ENCODE measurements at places on chromosomes 5 and 9.

DNA sequence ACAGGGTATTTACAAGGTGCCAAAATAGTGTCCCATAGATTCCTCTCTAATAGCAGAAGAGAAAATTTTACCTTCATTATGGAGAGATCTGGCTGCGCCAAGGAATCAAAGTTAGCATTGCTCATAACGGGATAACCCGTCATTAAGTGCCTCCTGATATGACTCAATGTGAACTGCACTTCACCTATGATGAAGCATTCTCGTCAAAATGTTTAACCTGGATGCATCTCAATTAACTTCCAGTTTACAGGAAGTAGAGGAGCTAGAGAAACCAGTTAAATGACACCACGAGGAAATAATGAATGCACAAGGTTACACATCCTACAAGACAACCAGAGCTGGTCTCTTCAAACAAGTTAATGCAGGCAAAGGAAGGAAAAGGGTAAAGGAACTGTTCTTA lies 17.2 kb downstream of the FBXW11 start:
- peak; percentile 77 for DNase-seq

GRCh38 chr5:37722236-37723161 lies 117.3 kb downstream of the GDNF start:
- peak; percentile 98 for DNase-seq

- no peak for DNase-seq
These were observed 143.0 kb upstream of the EGFLAM start for GRCh38 chr5:38115318-38115827.

DNA sequence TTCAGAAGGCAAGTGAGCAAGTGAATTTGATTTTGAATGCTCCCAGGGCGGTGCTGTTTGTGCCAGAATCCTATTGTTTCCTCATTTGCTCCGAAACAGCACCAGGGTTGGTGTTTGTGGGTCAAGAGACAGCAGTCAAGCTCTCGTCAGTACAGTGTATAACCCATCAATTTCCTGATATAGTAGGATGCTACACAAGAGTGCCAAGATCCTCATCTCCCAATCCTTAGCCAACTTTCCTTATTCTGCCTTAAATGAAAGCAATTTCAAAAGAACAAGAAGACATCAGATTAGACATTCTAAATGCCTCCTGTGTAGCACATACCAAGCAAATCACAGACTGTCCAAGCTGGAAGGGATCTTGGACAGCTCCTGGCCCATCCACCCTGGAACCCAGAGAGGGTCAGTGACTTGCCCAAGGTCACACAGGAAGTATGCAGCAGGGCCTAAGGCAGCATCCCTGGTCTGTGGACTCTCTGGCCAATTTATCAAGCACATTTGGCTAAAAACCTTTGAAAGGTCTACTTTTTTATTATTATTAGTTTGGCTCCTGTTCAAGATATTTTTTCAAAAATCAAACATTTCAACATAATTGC lies 4.5 kb downstream of the WHRN start:
- DNase-seq = no peak

- no peak for DNase-seq
These were observed 7.0 kb downstream of the SH3GLB2 start for GRCh38 chr9:129021091-129021490.

DNA sequence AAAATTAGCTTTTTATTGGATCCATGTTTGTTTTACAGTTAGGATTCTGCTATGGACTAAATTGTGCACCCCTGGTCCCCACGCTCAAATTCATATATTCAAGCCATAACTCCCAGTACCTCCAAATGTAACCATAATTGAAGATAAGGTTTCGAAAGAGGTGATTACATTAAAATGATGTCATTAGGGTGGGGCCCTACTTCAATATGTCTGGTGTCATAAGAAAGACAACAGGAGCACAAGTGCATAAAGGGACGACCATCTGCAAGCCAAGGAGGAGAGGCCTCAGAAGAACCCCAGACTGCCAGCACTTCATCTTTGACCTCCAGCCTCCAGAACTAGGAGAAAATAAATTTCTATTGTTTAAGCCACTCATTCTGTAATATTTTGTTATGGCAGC lies 7.4 kb upstream of the HNRNPA0 start:
- DNase-seq = no peak

GRCh38 chr5:68137511-68138140 lies 77.9 kb upstream of the PIK3R1 start:
- DNase-seq = no peak

DNA sequence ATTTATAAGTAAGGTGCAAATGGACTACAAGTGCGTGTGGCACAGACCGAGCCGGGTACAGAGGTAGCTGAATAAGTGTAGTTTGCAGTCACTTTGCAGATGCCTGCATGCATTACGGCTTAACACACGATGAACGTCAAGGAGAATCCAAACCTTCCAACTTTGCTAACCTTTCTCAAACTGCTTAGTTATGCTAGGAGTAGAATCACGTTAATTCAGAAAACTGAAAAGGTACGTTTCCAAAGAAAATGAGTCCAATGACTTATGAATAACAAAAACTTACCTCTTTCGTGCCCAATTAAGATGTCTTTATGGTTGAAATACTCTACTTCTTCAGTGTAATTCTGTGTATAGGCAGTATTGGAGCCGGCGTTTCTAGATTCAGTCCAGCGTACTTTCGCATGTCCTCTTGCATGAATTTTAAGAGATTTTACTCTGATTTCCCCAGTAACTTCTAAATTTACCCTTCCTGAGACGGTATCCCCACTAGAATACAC lies 539 bp downstream of the ARRDC3 start:
- peak; percentile 55 for DNase-seq

- DNase-seq = no peak
These were observed 51.0 kb downstream of the ARHGAP26 start for GRCh38 chr5:142821034-142821732.

GRCh38 chr9:71895117-71895516 lies 15.9 kb downstream of the ABHD17B start:
- peak; percentile 10 for DNase-seq

DNA sequence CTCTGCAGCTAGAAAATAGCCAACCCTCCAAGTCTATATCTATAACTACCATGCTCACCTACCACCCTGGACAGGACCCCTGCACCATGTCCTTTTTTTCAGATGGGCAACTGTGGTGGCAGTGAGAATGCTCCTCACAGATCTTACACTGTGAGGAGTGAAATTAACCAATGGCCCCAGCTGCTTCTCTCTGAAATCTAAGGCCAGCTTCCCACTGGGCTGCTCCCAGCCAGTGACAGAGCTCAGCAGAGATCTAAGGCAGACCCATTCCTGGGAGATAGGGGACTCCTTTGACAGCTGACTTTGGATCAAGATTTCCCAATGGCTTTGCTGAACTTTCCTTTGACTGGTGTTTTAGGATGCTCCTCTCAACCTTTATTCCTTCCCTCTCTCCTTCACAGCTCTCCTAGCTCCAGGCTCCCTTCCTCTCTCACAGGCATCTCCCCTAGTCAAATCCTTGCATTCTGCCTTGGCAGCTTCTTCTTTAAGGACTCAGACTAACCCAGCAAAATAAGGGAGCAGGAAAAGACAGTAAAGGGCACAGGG lies 1.6 kb upstream of the ARAP3 start:
- DNase-seq = no peak

DNA sequence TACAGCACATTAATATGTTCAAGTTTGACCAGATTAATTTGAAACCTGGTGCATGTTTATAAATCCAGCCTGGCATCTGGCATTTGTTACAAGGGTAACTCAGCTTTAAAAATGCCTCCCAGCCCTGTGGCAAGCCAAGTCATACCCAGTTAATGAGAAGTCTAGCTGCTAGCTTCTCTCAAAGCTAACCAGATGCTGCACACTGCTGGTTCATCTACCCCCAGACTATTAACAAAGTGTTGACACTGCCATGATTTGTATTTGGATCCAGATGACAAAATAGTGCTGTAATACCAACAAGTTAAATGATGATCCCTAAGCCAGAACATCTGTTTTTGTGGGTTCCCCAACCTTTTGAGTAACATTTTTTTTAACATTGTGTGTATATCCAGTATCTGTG lies 573.7 kb upstream of the DAB2 start:
- no peak for DNase-seq

GRCh38 chr5:113692891-113693457 lies 179.5 kb downstream of the YTHDC2 start:
- DNase-seq = no peak

DNA sequence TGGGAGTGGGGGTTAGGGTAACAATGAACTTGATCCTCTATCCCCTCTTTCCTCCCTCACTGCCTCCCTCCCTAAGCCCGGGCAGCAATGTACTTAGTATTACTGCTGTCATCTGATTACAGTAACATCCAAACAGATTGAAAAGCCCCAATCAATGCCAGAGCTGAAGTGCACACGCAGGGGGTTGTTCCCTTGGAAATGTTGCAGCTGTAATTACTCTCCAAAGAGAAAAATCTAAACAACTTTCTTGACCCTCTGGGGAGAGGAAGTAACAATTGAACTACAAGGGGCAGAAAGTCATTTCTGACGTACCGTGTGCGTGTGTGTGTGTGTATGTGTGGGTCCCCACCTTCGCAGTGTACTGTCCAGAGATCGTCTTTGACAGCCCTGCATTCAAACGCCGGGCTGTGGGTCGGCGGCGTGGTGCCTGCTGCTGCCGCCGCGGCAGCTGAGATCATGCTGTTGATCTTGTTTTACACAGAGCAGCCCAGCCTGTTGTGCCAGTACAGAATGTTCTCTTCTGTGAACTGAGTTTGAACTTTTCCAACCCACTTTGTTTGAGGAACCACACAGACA lies 66.0 kb upstream of the KLF9 start:
- DNase-seq = peak; percentile 32

- DNase-seq = no peak
These were observed 38.9 kb downstream of the AHRR start for GRCh38 chr5:360257-361027.

DNA sequence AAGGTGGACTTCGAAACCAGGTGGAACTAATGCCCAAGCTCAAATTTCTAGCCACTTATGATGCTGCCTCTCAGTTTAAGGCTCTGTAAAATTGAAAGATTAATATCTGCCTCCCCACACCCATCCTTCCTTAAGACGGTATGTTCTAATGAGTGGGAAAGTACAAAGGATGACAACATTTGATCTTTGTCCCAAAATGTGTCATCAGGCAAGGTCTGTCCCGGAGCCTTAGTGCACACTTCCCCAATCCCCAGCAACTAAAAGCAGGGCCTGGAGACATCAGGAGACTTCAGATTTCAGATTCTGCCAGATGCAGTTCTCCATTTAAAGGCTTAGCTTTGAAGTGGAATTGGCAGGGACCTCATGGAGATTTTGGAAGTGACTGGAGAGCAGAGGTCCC lies 316.5 kb downstream of the ASTN2 start:
- no peak for DNase-seq

DNA sequence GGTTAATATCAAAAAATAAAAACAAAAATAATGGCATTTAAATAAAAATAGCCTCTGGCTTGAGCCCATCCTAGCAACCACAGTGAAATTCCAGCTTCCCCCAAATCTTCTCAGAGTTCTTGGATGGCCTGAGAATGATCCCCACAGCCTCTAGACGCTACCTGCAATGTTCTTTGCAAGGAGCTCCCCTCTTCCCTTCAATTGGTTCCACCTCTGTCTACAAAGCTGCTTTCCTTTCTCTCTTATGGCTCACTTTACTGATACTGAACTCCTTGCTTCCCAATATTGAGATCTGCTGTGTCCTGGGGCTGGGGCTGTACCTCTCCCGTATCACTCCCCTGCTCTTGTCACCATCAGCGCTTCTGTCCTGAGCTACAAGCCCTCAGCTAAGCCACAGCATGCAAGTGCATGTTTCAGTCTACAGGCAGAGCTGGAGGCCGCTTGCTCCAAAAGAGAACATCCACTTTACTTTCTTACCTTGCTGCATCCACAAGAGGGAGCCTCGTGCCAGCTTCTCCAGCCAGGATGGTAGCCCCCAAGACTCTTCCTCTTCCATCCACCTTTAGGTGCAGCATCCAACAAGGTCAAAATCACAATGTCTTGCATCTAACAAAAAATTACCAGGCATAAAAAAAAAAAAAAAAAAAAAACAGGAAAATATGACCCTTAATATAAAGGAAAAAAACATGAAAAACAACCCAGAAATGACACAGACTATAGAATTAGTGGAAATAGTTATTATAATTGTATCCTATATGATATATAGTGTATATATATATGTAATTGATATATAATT lies 57.4 kb upstream of the PRSS3 start:
- peak; percentile 63 for DNase-seq

- DNase-seq = peak; percentile 69
These were observed 356.2 kb upstream of the NUDT12 start for GRCh38 chr5:103918668-103919367.

DNA sequence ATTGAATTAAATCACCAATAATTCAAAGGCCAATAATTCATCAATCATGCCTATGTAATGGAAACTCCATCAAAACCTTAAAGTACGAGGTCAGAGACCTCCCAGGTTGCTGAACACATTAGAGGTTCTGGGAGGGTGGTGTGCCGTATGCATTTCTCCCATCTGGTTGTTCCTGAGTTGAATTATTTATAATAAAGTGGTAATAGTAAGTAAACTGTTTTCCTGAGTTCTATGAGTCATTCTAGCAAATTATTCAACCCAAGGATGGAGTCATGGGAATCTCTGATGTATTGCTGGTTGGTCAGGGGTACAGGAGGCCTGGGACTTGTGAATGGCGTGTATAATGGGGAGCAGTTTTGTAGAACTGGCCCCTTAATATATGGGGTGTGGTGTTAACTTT lies 191.7 kb downstream of the CARTPT start:
- no peak for DNase-seq

GRCh38 chr9:37329576-37329975 lies 92.9 kb upstream of the GRHPR start:
- DNase-seq = peak; percentile 31

- DNase-seq = no peak
These were observed 86.9 kb upstream of the TTC23L start for GRCh38 chr5:34751807-34752736.

- no peak for DNase-seq
These were observed 10.4 kb upstream of the GLIPR2 start for GRCh38 chr9:36126016-36126730.

- DNase-seq = peak; percentile 66
These were observed 60.1 kb upstream of the GNA14 start for GRCh38 chr9:77708064-77708815.

DNA sequence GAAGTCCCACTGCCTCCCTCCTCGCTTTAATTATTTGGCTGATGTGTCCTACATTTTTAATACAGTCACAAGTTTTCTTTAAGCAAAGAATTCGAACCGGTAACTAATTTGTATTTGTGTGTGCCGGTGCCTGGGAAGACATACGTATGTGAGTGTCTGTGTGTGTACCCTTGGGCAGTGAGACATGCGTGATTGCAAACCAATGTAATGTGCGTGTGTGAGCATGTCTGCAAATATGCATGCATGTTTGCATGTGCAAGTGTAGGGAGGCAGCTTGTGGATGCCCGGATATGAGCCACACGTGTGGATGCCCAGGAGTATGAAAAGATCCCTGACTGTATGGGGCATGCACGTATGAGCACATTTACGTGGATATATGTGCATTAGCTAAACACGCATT lies 44.4 kb upstream of the NEK6 start:
- DNase-seq = no peak

- no peak for DNase-seq
These were observed 74.3 kb downstream of the ZDHHC21 start for GRCh38 chr9:14618836-14619420.

GRCh38 chr5:40515476-40515875 lies 164.2 kb upstream of the PTGER4 start:
- no peak for DNase-seq

- DNase-seq = no peak
These were observed 35.8 kb downstream of the VLDLR start for GRCh38 chr9:2657427-2657826.

- DNase-seq = no peak
These were observed 279.9 kb downstream of the NSG2 start for GRCh38 chr5:174325431-174325830.
